ENCODE measurements at places on chromosomes 16 and 17.

DNA sequence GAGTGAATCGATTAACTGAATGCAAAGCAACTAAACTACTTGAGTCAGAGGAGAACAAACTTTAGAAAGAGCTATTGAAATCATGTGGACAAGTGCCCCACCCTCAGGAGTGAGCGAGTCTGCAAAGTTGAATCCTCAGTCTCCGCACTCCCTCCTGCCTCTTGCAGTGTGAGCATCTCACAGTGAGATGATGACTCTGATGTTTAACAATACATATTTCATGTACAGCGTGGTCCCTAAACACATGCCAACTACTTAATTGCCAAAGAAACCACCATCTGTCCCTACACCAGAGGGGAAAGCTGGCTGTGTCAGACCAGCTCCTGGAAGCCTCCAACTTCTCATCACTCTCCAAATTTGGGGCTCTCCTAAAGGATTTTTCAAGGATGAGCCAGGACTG, 31.2 kb downstream of the PIMREG start:
- DNase-seq: no peak

DNA sequence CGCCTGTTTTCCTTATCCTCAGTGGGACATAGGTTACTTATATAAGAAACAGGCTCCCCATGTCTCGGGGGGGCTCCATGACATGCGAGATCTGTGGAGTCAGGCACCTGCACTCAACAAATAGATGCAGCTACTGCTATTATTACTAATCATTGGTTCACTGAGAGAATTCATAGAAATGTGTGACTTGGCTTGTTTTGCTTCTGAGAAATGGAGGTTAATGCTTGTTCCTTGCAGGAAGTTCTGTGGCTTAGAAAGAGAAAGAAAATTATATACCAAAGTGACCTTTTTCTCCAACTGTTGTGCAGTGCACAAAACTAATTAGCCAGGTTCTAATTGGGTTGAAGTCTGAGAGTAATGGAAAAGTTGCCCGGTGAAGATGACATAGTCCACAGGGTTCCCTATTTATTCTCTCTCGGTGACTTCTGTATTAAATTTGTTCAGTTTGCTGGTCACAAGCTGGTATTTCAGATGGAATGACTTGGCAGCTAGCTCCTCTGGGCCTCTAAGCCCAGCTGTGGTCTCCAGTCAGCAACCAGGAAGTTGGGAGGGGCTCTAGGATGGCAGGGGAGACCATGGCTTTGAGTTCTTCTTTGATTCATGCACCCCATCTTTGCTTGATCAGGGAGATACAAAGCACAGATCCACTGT, 17.6 kb upstream of the MAF start:
- DNase-seq: no peak

DNA sequence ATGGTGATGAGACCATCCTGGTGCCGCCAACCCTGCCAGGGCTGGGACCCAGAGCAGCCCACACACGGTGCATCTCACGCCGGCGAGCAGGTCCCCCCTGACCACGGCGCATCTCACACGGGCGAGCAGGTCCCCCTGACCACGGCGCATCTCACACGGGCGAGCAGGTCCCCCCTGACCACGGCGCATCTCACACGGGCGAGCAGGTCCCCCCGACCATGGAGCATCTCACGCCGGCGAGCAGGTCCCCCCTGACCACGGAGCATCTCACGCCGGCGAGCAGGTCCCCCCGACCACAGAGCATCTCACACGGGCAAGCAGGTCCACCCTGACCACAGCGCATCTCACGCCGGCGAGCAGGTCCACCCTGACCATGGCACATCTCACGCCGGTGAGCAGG, 59.2 kb downstream of the MRM3 start:
- no peak for DNase-seq

DNA sequence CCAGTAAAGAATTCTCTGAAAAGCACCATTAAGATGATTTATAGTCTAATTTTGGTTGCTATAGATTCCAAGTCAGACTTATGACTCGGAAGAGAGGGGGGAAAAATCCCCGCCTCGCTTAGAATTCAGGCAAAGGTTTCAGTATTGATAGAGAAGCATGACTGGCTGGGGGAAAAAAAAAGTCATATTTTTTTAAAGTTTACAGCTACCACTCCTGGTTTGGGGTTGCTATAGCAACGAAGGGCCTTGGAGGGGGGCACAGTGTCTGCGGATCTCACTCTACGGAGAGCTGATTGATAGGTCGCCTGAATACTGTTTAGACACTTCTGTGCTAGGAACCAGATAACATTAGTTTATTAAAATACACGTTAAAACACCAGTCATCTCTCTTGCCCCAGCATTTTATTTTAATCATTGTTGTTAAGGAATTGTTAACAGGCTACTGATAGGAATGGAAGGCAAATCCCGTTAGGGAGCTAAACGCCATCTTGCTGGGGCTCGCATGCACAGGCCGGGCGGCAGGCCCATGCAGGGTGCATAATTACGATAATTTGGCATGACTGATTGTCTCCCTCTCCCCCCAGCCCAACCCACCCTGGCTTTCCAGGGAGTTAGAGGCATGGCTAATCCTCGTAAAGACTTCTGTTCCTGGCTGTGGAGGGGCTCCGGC, 380.0 kb upstream of the XYLT1 start:
- no peak for DNase-seq

GRCh38 chr17:72397687-72398086, 276.9 kb downstream of the SOX9 start:
- no peak for DNase-seq

DNA sequence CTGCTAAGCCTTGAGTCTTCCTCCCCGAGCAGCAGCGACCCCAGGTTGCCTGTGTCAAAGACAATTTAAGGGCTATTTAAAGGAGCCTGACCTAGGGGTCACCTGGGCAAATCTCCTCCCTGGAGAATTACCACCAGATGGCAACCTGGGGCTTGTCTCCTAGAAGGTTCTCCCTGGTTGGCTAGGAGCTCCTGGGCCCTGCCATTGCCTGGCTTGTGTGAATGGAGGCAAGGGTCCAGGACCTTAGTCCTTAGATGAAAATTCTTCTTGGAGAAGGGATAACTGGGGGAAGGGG, 51.3 kb upstream of the TAC4 start:
- DNase-seq: no peak

DNA sequence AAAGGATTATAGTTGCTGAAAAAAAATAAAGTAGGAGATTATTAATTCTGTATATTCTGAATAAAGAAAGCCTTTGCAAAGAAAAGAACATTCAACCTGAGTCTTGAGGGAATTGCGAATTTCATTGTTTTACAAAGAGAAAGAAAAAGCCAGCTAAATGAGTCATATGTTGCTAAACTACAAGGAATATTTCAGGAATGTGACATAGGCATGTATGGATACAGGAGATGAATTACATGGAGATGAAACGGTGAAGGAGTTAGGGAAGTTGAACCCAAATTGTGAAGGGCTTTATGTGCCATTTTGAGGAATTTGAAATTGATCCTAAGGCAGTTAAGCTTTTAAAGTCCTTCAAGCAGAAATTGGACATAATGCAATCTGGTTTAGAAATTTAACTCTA, 177.3 kb upstream of the RBL2 start:
- no peak for DNase-seq

DNA sequence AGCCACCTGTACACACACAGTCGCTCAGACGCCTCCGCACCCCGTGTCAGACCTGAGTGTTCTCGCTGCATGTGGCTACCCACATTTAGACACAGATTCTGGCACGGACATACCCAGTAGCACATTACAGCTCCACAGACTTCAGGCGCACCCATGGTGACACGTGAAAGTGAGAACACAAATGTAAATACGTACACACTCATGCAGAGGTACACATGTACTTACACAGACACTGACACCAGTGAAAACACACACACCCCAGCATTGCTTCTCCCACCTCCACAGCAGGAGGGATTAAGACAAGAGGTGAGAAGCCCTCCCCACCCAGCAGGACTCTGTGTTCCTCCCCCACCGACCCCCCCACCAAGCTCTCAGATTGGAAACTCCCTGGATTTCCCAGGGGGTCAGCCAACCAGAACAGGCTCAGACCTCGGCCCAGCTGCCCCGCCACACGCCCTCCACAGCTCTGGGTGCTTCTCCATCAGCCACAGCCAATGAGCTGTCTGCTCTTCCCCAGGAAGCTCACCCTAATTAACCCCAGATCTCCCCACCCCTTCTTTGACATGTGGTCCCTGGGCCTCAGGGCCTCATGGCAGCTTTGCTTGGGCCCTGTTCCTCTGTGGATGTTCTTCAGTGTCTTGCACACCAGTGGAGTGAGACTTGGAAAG, 5.3 kb upstream of the FOXN1 start:
- no peak for DNase-seq

DNA sequence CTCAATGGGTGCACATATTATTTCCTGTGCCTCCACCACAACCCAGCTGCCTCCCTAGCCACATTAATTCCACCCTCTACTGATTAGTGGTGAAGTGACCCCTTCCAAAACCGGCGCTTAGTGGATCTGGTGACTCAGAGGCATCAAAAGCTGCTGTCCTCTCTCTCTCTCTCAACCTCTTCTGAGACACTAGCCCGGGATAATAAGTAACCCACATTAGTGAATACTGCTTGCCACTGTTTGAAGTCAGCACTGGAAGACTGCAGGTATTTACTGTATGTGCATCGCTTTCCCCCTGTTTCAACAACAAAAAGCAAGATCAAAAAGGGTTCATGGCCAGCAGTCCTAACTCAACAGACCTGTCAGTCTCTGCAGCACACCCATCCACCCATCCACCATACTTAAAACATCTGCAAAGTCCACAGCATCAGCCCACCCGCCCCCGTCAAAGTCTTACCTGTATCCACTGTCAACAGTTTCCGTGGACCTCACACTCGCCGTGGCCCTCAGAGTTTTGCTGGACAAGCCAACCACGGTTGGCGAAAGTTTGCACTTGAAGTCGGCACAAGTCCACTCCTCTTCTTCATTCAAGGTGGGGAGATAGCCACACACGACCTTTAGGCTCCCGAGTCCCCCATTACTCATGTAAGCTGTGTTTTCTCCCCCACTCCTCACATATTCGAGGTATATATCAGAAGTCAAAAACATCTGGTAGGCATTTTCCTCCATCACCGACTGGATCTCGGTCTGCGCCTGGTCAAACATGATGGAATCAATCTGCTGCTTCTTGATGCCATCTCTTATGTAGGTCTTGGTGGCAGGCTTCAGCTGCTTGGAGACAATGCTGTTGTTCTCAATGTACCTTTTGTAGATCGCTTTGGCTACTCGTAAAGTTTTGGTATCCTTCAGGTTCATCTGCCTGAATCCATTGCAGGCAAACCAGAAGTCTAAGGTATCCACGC, 3.8 kb downstream of the AXIN2 start:
- DNase-seq: no peak

DNA sequence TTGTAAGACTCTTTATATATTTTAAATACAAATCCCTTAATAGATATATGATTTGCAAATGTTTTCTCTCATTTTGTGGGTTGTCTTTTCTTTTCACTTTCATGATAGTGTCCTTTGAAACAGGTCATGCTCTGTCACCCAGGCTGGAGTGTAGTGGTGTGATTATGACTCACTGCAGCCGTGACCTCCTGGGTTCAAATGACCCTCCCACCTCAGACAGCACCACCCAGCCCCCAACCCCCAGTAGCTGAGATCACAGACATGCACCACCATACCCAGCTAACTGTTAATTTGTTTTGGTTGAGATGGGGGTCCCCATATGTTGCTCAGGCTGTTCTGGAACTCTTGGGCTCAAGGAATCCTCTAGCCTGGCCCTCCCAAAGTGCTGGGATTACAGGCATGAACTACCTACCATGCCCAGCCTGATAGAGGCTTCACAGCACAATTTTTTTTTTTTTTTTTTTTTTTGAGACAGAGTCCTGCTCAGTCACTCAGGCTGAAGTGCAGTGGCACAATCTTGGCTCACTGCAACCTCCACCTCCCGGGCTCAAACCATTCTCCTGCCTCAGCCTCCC, 18.5 kb upstream of the TMIGD1 start:
- no peak for DNase-seq

DNA sequence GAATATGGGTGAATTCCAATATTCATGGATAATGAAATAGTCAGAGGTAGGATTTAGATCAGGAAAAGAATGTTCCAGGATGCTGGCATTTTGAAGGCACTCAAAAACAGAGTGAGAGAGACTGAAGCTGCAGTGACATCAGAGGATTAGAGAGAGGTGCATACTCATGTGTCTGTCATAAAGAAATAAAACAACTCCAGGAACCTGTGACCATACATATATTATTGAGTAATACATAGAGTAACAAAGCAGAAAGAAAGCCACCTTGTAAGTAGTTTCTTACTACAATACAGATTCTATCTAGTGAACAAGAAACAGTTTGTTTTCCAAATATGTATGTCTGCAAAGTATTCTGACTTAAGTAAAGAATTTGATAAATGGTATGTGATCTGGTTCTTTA, 62.3 kb upstream of the PHOSPHO1 start:
- DNase-seq: no peak

DNA sequence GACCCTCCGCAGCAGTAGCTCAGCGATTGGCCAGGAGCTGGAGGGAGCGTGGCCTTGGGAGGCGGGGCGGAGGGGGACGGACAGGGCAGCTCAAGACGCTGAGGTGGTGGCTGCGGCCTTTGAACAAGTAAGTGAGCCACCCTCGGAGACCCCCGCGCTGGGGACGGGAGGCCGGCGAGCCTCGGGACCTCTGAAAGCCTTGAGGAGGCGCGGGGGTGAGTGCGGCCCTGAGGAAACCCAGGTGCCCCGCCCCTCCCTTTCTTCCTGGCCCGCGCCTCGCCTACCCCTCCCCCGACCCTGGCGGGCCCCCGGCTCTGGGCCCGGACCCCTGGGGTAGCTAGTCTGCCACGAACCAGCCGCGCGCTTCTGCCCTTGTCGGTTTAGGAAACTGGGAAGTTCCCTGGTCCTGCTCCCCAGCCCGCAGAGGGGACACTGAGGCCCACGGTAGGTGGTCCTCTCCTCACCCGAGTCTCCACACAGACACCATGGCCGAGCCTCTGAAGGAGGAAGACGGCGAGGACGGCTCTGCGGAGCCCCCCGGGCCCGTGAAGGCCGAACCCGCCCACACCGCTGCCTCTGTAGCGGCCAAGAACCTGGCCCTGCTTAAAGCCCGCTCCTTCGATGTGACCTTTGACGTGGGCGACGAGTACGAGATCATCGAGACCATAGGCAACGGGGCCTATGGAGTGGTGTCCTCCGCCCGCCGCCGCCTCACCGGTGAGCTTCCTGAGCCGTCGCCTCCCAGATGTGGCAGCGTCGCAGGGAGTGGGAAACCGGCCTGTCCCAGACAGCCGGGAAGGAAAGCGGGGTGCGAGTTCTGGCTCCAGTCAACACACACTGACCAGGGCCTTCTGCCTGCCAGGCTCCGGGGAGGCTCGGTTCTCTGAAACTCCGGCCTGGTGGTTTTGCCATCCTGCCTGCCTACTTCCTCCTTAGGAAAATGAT, at the start of gene MAPK7:
MAPK7 (plus strand) TSS at position 83 of the 945 bp plus-strand sequence; CDS start at position 486, 403 bp downstream.
- DNase-seq: no peak

GRCh38 chr17:82983510-82984248, 95.7 kb upstream of the METRNL start:
- DNase-seq: no peak

GRCh38 chr16:1434644-1435592, 4.0 kb downstream of the PERCC1 start:
- no peak for DNase-seq

GRCh38 chr17:76091526-76092286, 11.9 kb downstream of the EXOC7 start:
- no peak for DNase-seq
